ENCODE measurements at places on chromosomes 16 and 17.

DNA sequence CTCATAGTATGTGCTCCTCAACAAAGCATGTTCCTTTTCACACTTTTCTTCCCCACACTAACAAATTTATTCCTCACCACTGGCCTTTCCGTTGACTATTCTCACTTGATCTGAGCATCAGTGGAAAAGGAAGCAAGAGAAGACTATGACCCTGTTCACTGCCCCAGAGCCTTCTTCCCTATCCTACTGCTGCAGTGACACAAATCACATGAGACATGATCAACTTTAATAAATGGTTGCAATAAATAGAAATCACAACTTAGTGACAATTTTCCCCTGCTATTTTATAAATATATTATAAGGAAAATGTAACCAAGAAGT is 438.7 kb upstream of the SOX9 start:
- no peak for DNase-seq

- DNase-seq, result no peak
These were observed 50.7 kb downstream of the SLC7A5 start for GRCh38 chr16:87818533-87819161.

- DNase-seq, result no peak
These were observed 127.3 kb downstream of the MGAT5B start for GRCh38 chr17:76995387-76996105.

DNA sequence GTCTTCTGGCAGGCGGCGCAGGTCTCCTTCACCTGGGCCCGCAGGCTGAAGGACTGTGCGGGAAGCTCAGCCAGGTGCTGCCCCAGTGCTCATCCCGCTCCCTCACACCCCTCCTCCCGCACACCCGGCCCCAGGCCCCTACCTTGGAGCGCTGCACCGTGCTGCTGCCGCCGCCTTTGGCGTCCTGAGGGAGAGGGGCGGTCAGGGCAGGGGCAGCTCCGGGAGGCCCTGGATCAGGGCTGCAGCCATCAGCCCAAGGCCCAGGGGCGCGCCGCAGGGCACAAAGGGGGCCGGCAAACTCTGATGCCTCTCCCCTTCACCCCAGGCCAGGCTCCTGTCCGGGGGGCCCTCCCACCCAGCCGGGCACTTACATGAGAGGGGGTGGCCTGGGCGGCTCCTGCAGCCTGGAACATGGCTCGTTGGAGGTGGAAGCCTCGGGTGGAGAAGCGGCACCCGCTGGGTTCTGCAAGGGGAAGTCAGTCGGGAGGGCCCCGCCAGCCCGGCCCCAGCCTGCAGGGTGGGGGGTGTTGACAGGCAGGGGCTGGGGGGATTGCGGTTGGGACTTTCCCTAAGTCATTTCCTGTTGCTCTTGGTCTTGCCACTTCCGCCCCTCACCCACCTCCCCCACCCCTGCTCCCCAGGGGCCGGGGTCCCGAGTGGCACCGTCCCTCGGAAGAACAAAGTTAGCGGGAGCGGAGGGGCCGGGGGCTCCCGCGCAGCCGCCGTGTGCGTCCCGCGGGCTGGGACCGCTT is 863 bp downstream of the LIMD2 start:
- DNase-seq, result peak; percentile 74

DNA sequence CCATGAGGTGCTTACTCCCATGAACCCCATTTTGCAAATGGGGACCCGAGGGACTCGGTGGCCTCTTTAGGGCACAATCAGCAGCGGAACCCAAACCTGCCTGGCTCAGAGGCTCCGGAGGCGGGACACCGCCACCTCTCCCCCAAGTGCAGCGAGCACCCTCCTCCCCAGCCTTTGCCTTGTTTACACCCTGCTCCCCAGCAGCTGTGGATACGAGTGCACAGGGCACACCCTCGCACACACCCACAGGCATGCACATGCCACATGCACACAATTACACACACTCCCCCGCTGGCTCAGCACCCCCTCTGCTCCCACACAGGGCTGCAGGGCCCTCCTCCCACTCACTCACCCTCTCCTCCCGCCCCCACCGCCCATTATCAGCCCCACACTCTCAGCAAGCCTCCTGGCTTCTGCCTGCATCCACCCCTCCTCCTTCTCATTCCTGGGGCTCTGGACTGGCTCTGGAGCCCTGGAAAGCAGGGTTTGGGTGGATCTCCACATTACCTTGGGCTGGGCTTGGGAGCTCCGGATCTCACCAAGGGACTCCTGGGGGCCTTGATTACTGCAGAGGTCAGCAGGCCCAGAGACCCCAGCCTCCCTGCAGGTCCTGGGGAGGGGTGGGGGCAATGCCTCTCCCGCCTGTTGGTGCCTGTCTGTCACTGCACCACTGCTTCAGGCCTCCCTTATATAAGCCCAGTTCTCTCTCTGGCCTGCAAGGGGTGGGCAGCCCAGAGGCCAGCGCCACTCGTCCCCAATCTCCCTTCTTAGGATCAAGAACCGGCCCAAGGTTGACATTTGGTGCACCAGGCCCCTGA is 6.4 kb downstream of the PDK2 start:
- DNase-seq, result no peak

DNA sequence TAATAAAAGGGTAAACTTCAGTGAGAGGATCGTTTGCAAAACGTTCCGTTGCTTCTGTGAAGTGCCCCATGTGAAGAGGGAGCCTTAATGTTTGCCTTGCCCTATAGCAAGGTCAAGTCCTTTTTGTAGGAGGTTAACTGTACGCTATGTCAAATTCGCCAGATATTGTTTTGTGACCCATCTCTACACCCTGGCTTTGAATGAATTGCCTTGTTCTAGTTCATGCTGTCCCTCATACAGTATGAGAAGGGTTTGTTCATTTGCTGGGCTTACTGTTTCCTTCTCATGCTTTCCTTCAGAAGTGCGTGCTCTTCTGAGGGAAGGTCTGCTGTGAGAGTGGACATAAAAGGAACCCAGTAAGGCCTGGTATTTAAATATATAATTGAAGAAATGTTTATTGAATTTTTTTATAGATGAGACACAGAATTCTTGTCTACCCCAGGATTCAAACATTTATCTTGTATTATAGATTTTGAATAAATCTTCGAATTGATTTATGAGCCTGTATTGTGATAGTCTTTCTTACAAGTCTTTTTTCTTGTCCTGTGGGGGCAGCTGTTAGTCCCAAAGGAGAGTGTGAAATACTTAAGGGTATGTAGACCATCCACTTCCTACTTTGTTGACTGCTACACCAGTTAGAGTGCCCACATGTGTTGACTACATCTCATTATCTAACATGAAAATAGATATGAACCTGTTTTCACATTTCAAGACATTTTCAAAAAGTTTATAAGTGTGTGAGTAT is 1.7 kb downstream of the MAP3K3 start:
- no peak for DNase-seq

- no peak for DNase-seq
These were observed 6.9 kb downstream of the KRT24 start for GRCh38 chr17:40696651-40697072.

- no peak for DNase-seq
These were observed 114.3 kb downstream of the SPACA3 start for GRCh38 chr17:33105911-33106310.

- no peak for DNase-seq
These were observed 555.8 kb downstream of the RBFOX1 start for GRCh38 chr16:7888411-7888810.

DNA sequence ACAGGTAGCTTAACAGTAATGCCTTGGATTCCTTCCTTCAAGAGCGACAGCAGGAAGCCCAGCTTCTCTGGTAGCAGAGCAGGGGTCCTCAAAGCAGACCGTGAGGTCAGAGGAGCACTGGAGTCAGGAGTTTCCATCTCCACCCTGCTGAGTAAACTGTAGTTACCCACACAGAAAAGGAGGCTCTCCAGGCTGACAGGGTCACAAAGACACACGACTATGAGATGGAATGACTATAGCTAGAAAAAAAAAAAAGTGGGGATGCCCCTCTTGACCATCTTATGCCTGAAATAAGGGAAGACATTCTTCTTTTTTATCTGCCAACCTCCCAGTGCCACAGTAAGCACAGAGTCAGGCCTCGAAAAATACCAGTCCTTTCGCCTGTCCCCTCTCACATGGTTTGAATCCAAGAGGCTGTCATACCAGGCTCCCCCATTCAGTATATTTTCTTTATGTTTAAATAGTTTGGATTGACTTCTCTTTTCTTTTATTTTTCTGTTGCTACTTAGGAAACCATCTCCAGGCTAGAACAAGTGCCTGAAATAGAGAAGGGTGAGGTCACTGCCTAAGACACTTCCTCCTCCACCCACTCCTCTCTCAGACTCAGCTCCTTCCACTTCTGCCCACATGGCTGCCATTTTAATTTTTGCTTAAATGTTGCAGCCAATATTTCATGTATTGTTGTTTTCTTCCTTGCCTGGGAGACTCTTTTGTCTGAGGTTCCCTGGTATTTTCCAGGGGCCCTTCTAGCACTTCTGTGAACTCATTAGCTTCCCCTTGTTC is 707.4 kb downstream of the MAF start:
- no peak for DNase-seq

GRCh38 chr16:2698965-2699750 is 16.8 kb downstream of the KCTD5 start:
- no peak for DNase-seq

- no peak for DNase-seq
These were observed 12.8 kb downstream of the CDH16 start for GRCh38 chr16:66905633-66906539.

DNA sequence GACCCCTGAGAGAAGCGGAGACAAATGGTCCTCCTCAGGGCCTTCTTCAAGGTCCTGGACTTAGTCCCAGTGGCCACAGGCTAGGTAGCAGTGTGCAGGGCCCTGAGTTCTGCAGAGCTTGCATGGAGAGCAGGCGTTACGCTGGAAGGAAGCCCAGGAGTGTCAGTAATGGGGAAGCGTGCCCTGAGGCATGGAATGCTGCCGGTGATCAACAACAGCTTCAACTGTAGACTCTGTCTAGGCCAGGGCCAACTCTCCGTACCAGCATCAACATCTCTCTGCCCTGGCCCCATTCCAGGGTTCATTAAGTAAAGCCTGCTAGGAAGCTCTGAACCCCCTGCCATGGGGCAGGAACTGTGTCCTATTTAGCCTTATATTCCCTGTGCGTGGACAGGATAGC is 568 bp upstream of the TNK1 start:
- no peak for DNase-seq

GRCh38 chr17:69012895-69013805 is 47.6 kb downstream of the ABCA9 start:
- DNase-seq, result no peak

GRCh38 chr16:28883221-28883996 is 5.1 kb downstream of the ATP2A1 start:
- no peak for DNase-seq

DNA sequence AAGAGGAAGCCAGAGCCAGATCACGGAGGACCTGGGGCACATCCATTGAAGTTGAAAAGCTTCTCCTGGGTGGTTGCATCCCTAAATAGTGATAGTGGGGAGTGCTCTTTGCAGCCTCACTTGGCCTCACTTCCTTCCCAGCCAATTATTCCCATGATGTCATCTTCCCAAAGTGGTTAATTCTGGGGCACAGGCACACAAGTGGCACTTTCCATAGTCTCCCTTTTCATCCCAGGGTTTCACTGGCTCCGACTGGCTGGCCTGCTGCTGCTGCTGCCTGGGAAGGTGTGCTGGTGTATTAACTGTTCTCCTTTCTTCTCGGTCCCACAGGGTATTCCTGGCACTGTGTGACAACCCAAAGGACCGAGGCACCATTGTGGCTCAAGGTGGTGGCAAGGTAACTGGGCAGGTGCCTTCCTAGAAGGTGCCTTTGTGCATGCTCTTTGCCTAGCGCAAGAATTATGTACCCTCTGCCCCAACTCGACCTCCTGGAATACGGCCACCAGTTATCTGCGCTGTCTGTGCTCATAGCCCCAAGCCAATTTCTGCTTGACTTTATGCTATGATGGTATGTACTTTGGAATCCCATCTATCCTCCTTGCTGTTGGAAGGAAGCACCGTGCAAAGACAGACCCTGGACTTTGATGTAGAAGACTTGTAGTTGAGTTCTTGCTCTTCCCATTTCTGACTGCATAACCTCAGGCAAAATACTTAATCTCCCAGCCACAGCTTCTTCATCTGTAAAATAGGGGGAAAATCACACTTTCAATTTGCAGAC is 18.4 kb downstream of the SLC35G3 start:
- DNase-seq, result no peak

DNA sequence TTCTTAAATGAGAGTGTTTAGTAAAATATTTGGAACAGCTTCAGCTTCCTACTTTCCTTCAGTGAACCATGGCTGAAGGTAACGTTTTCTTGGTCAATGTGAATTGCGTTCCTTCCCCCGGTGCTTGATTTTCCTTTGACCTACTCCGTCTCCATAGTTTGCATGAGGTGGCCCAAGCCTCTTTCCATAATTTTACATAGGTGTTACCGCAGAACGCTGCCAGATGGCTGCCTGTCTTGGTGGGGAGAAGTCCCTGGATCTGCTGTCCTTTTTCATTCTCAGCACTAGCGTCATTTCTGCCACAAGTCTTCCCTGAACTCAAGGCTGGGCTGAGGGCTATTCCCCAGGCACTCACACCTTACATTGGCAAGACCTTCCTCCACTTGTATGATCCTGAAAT is 178.4 kb downstream of the PRKCA start:
- no peak for DNase-seq

GRCh38 chr17:47776330-47777197 is 43.5 kb downstream of the TBX21 start:
- no peak for DNase-seq
